Thyroid gland (tissue), 4 donors: ENCODE measurements at places on chromosomes 1 and 21. TPM values are rescaled to one million over a fixed set of nuclear protein-coding genes. Genes with fewer than 3 reads are reported as not detected.

- no peaks in the 10 kb centered on the region for H3K36me3 ChIP-seq
- DNase-seq: peak; percentile 41
- H3K27ac ChIP-seq: peak overlapping the region; percentile 71
- peaks cover 13% of the 10 kb centered on the region for H3K4me1 ChIP-seq
- no peak overlapping the region for H3K4me3 ChIP-seq
These were observed 72.5 kb upstream of the TNFSF18 start for GRCh38 chr1:173122958-173123852.

DNA sequence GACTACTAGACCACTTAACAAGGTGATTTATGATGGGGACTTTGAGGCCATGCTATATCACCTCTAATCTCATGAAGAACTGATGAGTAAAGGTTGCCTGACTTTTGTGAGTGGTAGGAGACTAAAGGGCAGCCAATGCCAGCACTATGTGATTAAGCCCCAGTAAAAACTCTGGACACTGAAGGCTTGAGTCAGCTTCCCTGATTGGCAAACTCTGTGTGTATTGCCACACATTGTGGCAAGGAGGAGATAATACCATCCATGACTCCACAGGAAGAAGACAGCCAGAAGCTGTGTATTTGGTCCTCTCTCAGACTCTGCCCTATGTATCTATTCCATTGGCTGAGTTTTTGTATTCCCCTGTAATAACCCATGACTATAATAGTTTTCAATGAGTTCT is 413.3 kb upstream of the ZRANB2 start:
- H3K27me3 ChIP-seq: no peaks in the 10 kb centered on the region
- H3K4me1 ChIP-seq: no peaks in the 10 kb centered on the region
- H3K4me3 ChIP-seq: no peak overlapping the region
- no peaks in the 10 kb centered on the region for H3K36me3 ChIP-seq

DNA sequence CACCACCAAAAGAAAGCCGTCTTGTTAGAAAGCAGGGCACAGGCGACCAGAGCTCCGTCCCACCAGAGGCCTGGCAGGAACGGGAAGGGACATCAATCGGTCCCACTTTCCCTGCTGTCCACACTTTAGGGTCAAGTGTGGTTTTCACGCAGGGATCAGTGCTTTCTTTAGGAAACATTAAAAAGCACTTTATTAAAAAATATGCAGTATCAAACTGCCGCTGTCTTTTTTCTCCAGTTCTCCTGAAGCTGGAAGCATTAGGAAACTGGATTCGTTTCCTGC is 437 bp downstream of the IFNLR1 start:
- peak overlapping the region; percentile 88 for H3K27ac ChIP-seq
- peak overlapping the region; percentile 33 for H3K4me3 ChIP-seq
- DNase-seq: no peak

- peaks cover 46% of the 10 kb centered on the region for H3K4me1 ChIP-seq
- no peak for DNase-seq
- peaks cover 75% of the 10 kb centered on the region for H3K36me3 ChIP-seq
- H3K27me3 ChIP-seq: no peaks in the 10 kb centered on the region
These were observed 15.1 kb downstream of the ATP1A1 start for GRCh38 chr1:116388122-116388521.

GRCh38 chr1:108199781-108200686 is at the start of gene SLC25A24:
Gene SLC25A24 (minus strand): TSS chr1:108200343. CDS start chr1:108200138, 205 bp downstream.
- peak within 1 kb of the TSS; percentile 93 for H3K27ac ChIP-seq
- peaks cover 13% of the 10 kb centered on the region for H3K4me1 ChIP-seq
- no peaks in the 10 kb centered on the region for H3K36me3 ChIP-seq
- DNase-seq: peak; percentile 85

DNA sequence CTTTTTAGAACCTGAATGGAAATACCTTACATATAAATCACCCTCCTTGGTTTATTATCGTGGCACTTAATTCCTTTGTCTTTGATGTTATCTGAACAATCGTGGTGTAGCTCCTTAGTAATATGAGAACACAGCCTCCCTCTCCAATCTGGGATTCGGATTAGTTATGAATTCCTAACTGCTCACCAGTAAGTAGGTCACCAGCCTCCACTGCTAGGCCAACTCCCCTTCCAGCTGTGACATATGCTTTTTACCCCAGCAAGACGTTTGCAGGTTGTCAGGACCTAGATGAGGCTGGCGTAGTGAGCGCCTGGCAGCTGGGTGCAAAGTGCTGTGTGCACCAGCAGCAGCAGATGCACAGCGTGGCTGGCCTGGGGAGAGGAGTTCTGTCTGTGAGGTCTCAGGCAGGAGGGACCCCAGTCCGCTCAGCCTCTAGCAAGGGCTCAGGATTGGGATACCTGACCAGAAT is 38.2 kb downstream of the NTPCR start:
- H3K27me3 ChIP-seq: no peaks in the 10 kb centered on the region
- no peak for DNase-seq
- H3K4me1 ChIP-seq: no peaks in the 10 kb centered on the region
- no peak overlapping the region for H3K4me3 ChIP-seq

DNA sequence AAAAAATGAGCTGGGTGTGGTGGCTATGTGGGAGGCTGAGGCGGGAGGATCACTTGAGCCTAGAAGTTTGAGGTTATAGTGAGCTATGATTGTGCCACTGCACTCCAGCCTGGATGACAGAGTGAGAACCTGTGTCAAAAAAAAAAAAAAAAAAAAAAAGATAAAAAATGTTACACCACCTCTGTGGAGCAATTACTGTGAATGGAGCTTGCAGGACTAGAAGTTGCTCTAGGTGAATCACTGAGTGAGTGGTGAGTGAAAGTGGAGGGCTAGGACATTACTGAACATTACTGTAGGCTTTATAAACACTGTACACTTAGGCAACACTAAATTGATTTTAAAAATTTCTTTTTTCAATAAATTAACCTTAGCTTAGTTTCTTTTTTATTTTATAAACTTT is 21.9 kb downstream of the TLCD4 start:
- no peaks in the 10 kb centered on the region for H3K4me1 ChIP-seq
- no peak overlapping the region for H3K4me3 ChIP-seq
- no peaks in the 10 kb centered on the region for H3K27me3 ChIP-seq
- no peak overlapping the region for H3K27ac ChIP-seq

- H3K36me3 ChIP-seq: no peaks in the 10 kb centered on the region
- no peak for DNase-seq
- no peak overlapping the region for H3K27ac ChIP-seq
These were observed 153.2 kb downstream of the LRIG2 start for GRCh38 chr1:113226148-113226547.

GRCh38 chr1:192343344-192343743 is 26.6 kb downstream of the RGS21 start:
- H3K27ac ChIP-seq: no peak overlapping the region
- H3K4me3 ChIP-seq: no peak overlapping the region
- H3K4me1 ChIP-seq: no peaks in the 10 kb centered on the region
- no peak for DNase-seq
- H3K27me3 ChIP-seq: no peaks in the 10 kb centered on the region

DNA sequence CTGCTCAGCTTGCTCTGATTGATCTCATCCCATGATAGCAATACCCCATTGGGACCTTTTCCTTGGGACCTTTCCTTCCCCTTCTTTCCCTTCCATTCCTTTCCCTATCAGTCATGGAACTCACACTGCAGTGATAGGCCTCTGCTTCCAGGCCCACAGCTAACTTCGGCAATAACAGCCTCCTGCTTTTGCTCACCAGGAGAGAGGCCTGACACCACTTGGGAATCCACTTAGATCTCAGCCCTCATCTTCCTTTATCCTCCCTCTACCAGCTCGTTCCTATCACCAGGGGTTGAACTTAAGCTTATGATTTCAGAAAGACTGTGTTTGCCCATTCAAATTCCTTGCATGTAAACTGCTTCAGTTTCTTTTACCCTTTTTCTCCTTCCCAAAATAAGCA is 11.0 kb upstream of the TIPRL start:
- no peaks in the 10 kb centered on the region for H3K27me3 ChIP-seq
- H3K27ac ChIP-seq: no peak overlapping the region
- no peak for DNase-seq

GRCh38 chr1:88802950-88803349 is 88.4 kb downstream of the GTF2B start:
- H3K36me3 ChIP-seq: peaks cover 13% of the 10 kb centered on the region
- H3K4me1 ChIP-seq: no peaks in the 10 kb centered on the region
- no peak overlapping the region for H3K27ac ChIP-seq
- DNase-seq: no peak

- no peaks in the 10 kb centered on the region for H3K27me3 ChIP-seq
- no peaks in the 10 kb centered on the region for H3K36me3 ChIP-seq
- no peak overlapping the region for H3K27ac ChIP-seq
- no peak overlapping the region for H3K4me3 ChIP-seq
- no peak for DNase-seq
- H3K4me1 ChIP-seq: no peaks in the 10 kb centered on the region
These were observed 17.0 kb downstream of the CFAP74 start for GRCh38 chr1:1986451-1987141.

- no peaks in the 10 kb centered on the region for H3K27me3 ChIP-seq
- H3K36me3 ChIP-seq: no peaks in the 10 kb centered on the region
- H3K4me1 ChIP-seq: no peaks in the 10 kb centered on the region
- DNase-seq: no peak
- H3K4me3 ChIP-seq: no peak overlapping the region
- H3K27ac ChIP-seq: no peak overlapping the region
These were observed 62.8 kb downstream of the PAX7 start for GRCh38 chr1:18693256-18694098.

DNA sequence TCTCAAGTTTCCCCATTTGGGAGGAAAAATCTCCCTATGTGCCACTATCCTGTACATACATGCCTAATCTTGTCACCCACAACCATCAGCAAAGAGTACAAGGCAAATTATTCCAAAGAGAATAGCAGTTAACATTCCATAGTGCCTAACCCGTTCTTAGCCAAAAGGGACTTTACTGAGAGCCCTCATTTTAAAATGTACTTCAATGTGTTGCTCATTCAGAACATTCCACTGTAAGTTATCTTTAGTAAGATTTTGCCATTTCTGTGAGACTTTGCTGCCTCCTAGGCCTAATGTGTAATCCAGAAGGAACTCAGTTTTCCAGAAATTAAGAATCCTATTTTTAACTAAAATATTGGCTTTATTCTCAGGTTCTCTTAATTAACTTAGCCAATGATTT is 11.3 kb upstream of the MRPL55 start:
- H3K4me1 ChIP-seq: no peaks in the 10 kb centered on the region
- no peak overlapping the region for H3K4me3 ChIP-seq
- H3K27ac ChIP-seq: no peak overlapping the region
- H3K36me3 ChIP-seq: no peaks in the 10 kb centered on the region

DNA sequence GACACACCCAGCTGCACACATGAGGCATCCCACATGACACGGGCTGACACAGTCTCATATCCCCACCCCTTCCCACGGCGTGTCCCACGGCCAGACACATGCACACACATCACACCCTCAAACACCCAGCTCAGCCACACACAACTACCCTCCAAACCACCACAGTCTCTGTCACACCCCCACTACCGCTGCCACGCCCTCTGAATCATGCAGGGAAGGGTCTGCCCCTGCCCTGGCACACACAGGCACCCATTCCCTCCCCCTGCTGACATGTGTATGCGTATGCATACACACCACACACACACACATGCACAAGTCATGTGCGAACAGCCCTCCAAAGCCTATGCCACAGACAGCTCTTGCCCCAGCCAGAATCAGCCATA is 22.6 kb downstream of the PODN start:
- no peak overlapping the region for H3K27ac ChIP-seq
- H3K4me3 ChIP-seq: no peak overlapping the region
- H3K4me1 ChIP-seq: no peaks in the 10 kb centered on the region
- H3K36me3 ChIP-seq: no peaks in the 10 kb centered on the region

DNA sequence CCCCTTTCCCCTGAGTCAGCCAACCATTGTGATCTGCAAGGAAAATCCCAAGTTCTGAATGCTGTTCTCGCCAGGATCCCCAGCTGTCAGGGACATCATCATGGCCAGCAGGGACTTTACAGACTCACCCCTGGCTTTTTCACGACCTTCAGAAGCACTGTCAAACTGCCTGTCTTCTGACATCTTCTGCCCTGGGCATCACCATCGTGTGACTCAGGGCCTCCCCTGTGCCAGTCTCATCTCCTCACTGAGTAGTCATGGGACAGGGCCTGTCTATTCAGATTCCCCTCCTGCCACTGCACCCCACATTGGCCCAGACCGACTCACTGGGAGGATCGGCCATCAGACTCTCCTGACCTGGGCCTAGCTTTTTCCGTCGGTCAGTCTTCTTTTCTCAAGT is 72.5 kb upstream of the VAMP3 start:
- DNase-seq: no peak
- H3K4me1 ChIP-seq: no peaks in the 10 kb centered on the region
- no peak overlapping the region for H3K4me3 ChIP-seq
- no peak overlapping the region for H3K27ac ChIP-seq
- no peaks in the 10 kb centered on the region for H3K36me3 ChIP-seq

- no peak for DNase-seq
- no peaks in the 10 kb centered on the region for H3K27me3 ChIP-seq
- H3K27ac ChIP-seq: no peak overlapping the region
- no peaks in the 10 kb centered on the region for H3K4me1 ChIP-seq
These were observed 53.9 kb downstream of the PRDX6 start for GRCh38 chr1:173530795-173531693.

- DNase-seq: peak; percentile 45
- peaks cover 22% of the 10 kb centered on the region for H3K4me1 ChIP-seq
- H3K4me3 ChIP-seq: no peak overlapping the region
- H3K27ac ChIP-seq: peak overlapping the region; percentile 70
- peaks cover 55% of the 10 kb centered on the region for H3K36me3 ChIP-seq
- no peaks in the 10 kb centered on the region for H3K27me3 ChIP-seq
These were observed 7.7 kb downstream of the ENSA start for GRCh38 chr1:150621497-150622302.

DNA sequence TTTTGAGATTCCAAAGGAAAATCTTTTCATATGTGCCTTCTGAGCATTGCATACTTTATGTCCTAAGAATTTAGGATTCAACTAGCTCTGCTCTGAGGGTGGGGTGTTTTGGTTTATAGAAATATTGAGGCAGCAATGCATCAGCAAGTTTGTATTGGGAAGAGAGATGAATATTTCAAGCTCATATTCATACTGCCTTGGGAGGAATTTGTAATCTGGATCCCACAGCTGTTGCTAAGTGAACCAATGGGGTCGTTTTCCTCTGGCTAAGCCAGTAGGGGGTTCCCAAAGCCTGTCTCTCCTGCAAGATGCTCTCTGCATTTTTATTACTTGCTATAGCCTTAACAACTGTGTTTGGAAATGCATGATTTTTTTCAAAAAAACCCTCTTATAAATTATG is 130.6 kb downstream of the SNX7 start:
- no peak for DNase-seq
- H3K36me3 ChIP-seq: no peaks in the 10 kb centered on the region
- H3K4me1 ChIP-seq: no peaks in the 10 kb centered on the region
- no peak overlapping the region for H3K27ac ChIP-seq

- H3K27ac ChIP-seq: no peak overlapping the region
- no peaks in the 10 kb centered on the region for H3K36me3 ChIP-seq
- no peaks in the 10 kb centered on the region for H3K27me3 ChIP-seq
- no peak for DNase-seq
- H3K4me3 ChIP-seq: no peak overlapping the region
These were observed 180.7 kb upstream of the ZNHIT6 start for GRCh38 chr1:85888921-85889320.

Gene DNAJC6
- total RNA-seq: 4.9 TPM

Gene TARS2
- 14.2 TPM for total RNA-seq

Gene CCDC181
- 0.63 TPM for total RNA-seq

Gene S100A2
- 7.7 TPM for total RNA-seq

Gene KCNK1
- 7.0 TPM for total RNA-seq

Gene APP
- 513 TPM for total RNA-seq

Gene TSNAX
- total RNA-seq: 38.8 TPM

Gene KRTAP12-2
- total RNA-seq: not detected

Gene RGS21
- total RNA-seq: not detected

Gene TNFRSF4
- 4.5 TPM for total RNA-seq

Gene BMP8B
- 15.4 TPM for total RNA-seq

Gene RAP1GAP
- total RNA-seq: 588 TPM

Gene CEP350
- total RNA-seq: 78.1 TPM

Gene L1TD1
- 0.11 TPM for total RNA-seq

Gene PLA2G2C
- total RNA-seq: not detected
